ENCODE measurements at places on chromosomes 16 and 17. TPM values are rescaled to one million over a fixed set of nuclear protein-coding genes. Genes with fewer than 3 reads are reported as not detected.

DNA sequence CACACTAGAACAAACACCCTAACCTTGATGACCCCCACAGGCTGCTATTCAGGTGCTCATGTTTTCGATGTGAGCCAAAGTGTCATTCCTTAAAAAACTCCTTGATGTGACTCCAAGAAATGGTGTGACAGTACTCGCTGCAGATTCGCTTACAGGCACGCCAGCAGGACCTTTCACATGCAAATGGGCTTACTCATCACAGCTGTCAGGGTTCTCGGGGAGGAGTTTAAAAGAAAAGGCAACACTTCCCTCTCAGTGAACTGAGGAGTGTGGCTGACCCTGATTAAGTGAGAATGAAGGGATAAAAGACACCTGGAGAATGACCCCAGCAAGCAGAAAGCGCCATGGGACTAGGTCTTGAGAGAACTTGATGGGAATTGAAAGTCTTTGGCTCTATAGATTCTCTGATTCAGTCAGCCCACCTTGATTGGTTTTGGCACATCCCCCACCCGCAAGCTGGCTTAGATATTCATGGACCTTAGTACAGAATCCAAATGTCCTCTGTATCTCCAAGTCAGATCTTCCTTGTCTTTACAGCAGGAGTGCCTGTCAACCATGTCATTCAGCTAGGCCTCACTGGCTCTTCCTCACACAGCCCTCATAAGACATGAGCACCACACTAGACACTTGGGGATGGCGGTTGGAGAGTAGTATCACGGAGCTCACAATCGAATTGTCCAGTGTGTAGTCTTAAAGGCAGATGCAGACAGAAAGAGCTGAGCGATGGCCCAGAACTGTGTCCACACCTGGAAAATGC is 82.6 kb downstream of the HIC1 start:
- DNase-seq = peak; percentile 93

GRCh38 chr17:78408476-78409050 is 30.1 kb downstream of the PGS1 start:
- DNase-seq = no peak

Gene PRR15L
- not detected for total RNA-seq

Gene KRTAP2-3
- not detected for total RNA-seq
